ENCODE measurements at places on chromosomes 13 and 19.
A peak's percentile ranks its signal among the peaks of the same experiment; 100 is the strongest.

DNA sequence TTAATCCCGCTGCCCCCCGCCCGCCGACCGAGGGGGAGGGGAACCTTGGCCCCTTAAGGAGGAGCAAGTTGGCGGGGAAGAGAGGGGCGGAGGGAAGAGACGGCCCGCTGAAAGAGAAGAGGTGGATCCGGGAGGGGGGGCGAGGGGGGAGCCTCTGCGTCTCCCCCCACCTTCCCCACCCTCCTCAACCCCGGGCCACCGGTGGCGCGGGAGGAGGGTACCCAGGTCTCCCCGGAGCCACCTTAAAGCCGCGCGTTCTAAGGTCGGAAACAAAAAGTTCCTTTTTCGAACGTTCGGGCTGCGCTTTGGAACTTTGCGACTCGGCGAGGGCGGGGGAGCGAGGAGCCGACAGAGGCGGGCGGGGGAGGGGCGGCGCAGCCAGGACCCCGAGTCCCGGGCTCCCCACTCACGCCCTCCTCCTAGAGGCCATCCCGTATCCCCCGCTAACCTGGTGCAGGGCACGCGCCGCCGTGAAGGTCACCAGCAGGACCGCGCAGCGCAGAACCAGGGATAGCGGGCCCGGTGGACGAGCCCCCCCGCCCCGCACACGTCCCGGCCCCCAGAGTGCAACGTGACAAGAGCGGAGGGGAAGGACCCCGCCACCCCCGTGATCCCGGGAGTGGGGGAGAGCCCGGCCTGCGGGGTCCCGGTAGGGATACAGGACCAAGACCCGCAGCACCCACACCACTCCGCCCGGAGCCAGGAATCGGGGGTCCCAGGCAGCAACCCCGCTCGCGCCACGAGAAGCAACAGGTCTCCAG is 659 bp downstream of the ERF start:
- peak; percentile 52 for DNase-seq

DNA sequence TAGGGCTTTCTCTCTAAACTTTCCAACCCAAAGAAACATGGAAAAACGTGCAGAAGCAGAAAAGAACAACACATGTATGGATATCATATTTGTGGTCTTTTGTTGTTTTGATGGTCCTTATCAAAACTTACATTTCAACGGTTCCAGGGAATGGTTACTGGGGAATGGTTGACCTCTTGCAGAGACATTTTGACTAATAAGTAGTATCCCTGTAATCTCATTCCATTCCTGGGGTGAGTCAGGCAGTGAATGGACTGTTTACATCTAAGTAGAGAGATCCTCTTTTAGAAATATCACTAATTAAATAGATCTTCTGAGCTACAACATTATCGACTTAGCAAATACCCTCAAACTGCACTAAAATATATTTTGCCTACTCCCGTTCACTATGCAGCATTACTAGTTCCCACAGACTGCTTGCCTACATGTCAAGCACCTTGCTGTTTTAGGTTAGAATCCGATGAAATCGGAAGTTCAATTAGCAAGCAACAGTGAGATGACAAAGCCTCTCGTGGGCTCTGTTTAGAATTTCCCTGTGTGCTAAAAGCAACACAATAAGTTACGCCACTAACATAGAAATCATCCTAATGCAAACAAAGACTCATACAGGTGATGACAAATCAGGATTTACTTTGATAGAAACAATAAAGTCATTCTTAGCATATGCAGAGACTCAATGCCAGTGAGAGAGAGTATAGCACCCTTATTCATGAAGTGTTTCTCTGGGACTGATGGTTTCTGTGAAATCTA is 797.7 kb upstream of the ARGLU1 start:
- no peak for DNase-seq

- DNase-seq: no peak
Observed at GRCh38 chr19:2334986-2335846, 6.7 kb downstream of the SPPL2B start.

DNA sequence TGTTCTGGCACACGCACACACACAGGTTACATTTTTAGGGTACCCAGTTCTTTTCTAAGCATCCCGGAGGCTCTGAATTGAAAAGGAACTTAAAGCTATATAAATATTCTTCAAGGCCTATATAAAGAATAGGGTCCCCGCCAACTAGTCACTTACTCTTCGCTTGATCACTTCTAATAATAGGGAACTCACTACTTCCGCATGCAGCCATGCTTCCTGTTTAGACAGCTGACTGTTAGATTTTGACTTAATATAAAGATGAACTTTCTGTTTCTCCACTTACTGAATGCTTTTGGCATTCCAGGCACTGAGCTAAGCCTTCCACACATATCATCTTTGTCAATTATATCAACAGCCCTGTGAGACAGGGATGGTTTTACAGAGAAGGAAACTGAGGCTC is 259.6 kb downstream of the TSHZ3 start:
- DNase-seq: no peak

GRCh38 chr19:47402504-47402903 is 16.8 kb downstream of the MEIS3 start:
- no peak for DNase-seq

DNA sequence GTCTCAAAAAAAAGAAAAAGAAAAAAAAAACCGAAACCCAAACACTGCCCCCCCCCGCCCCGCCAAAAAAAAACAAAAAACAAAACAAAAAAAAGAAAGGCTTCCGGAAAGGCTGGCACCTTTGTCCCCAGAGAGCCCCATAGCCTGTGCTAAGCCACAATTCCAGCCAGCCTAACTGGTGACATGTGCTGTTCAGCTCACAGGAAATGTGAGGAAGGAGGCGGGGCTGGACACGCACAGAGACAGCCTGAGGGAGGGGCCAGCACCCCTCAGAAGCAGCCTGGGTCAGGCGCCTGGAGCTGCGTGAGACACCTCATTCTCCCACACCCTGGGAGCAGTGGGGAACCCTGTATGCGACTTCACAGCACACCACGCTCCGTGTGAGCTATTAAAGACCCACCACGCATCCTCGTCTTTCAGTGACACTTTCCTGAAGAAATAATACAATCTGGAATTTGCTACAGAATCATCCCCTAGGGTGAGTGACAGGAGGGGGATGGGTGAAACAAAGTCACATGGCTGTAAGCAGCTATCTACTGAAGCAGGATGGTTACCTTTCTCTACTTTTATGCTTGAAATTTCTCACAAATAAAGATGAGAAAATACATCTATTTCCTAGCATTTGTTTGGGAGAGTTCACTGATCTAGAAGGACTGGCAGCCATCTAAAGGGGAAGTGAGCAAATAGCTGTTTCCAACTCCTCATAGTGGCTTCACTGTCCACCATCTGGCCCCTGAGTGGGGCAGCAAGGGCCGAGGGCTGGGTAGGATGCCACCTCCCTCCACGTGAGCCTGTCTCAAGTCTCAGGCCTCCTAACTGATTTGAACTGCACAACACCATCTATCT is 12.3 kb upstream of the SLC35E1 start:
- DNase-seq: peak; percentile 59
